Osteocyte (in vitro differentiated cells): ENCODE measurements at places on chromosomes 2 and 18. TPM values are rescaled to one million over a fixed set of nuclear protein-coding genes. Genes with fewer than 3 reads are reported as not detected.
A peak's percentile ranks its signal among the peaks of the same experiment; 100 is the strongest.

The BOLL gene
- not detected in 2 replicates for total RNA-seq

The NBAS gene
- 43.6 and 48.8 TPM in 2 replicates for total RNA-seq

The IGFBP2 gene
- 2,796 and 2,855 TPM in 2 replicates for total RNA-seq

The RAB6C gene
- not detected in 2 replicates for total RNA-seq

The LAMA1 gene
- total RNA-seq = 0.30 and 0.34 TPM in 2 replicates

The SAG gene
- not detected in 2 replicates for total RNA-seq

- no peaks in the 10 kb centered on the region for H3K36me3 ChIP-seq
- H3K4me3 ChIP-seq = no peak overlapping the region
- DNase-seq = no peak
- H3K27ac ChIP-seq = no peak overlapping the region
- H3K4me1 ChIP-seq = no peaks in the 10 kb centered on the region
These were observed 120.9 kb upstream of the DLX2 start for GRCh38 chr2:172223601-172224054.

GRCh38 chr2:43387092-43388062 lies 161.0 kb upstream of the ZFP36L2 start:
- H3K36me3 ChIP-seq = peaks cover 8% of the 10 kb centered on the region
- DNase-seq = no peak
- peaks cover 44% of the 10 kb centered on the region for H3K4me1 ChIP-seq
- no peak overlapping the region for H3K4me3 ChIP-seq
- no peaks in the 10 kb centered on the region for H3K27me3 ChIP-seq

DNA sequence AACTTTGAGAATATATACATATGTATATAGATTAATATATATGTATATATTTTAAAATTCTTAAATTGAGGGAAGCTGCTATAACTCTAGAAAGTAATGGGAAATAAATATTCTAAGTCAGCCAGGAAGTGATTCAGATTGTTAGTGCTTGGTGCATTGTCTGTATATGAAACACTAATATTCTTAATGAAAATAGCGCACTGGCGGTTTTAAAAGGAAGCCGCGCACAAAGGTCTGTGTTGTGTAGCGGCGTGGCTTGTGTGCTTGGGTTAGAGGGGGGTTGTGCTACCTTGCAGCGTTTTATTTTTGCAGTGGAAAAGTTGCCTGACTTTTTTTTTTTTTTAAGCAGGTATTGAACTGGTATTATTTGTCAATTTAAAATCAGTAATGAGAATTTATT lies 11.3 kb downstream of the TSHZ1 start:
- no peak overlapping the region for H3K4me3 ChIP-seq
- no peak overlapping the region for H3K27ac ChIP-seq
- H3K27me3 ChIP-seq = no peaks in the 10 kb centered on the region
- DNase-seq = no peak
- H3K36me3 ChIP-seq = no peaks in the 10 kb centered on the region

DNA sequence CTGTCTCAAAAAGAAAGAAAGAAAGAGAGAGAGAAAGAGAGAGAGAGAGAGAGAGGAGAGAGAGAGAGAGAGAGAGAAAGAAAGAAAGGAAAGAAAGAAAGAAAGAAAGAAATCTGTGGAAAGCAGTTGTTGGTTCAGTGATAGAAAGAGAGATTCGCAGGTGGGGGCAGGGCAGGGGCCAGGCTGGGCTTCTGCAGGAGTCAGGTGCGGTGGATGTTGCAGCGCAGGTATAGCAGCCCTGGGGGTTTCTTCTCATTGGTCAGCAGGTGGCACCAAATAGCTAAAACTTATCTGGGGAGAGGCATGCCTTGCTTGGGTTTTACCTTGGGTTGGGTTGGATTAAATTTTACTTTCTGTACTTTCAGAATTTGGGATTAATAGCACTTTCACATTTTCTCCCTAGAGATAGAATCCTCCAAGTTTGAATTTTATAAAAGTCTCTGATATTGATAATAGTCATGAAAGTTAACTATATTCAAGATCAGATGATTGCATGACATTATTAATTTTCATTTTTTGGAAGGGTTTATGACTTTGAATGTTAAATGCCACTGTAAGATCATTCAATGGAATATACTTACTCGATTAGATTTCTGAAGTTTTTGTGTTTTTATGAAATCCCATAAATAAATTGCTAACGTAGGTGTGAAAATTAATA lies 66.6 kb downstream of the SPTBN1 start:
- H3K27me3 ChIP-seq = no peaks in the 10 kb centered on the region
- no peak overlapping the region for H3K4me3 ChIP-seq
- no peak for DNase-seq
- H3K27ac ChIP-seq = peak overlapping the region; percentile 86

DNA sequence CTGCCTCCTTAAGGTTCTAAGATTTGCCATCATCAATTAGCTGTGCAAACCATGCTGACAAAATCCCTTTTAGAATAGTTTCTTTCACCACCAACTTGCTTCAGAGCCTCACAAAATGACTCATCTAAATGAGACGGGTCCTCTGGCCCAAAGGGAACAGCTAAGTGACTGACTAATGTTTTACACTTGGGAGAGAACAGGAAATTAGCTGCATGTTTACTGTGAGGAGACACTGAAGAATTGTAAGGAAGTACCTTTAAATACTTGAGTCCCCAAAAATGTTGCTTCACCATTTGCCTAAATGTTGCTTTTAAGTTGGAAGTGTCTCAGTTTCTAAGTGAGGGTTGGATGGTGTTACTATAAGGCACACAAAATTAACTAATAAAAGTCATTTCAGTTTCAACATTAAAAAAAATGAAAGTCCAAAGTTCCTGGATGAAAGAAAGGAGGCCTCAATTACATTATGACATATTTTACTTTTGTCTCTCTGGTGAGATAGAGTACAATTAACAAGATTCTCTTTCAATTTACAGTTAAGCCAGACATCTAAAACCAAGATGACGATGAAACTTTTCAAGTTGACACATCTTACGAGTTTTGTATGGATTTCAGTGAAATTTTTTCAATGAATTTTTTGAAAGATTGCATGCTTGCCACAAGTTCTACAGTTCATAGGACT lies 229.1 kb upstream of the FN1 start:
- H3K27ac ChIP-seq = peak overlapping the region; percentile 81
- H3K4me1 ChIP-seq = peaks cover 50% of the 10 kb centered on the region
- no peaks in the 10 kb centered on the region for H3K27me3 ChIP-seq
- H3K4me3 ChIP-seq = no peak overlapping the region
- DNase-seq = no peak
- H3K36me3 ChIP-seq = no peaks in the 10 kb centered on the region

DNA sequence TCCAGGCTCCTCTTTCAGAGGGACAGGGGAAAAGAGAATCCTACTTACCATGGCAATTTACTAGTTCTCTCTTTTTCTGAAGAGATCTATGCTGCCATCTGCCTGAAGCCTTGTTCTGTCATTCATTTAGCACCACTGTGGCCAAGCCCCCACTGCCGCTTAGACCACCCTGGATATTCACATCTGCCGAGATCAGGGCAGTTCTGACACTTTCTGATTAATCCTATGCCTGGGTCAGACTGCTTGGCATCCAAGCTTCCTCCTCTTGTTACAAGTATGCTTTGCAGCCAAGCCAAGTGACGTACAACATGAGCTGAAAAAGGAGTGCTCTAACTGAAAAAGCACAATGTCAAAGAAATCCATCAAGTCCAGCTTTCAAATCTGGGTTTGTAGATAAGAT lies 332.6 kb downstream of the SUCLG1 start:
- no peak overlapping the region for H3K27ac ChIP-seq
- H3K4me1 ChIP-seq = no peaks in the 10 kb centered on the region
- no peaks in the 10 kb centered on the region for H3K36me3 ChIP-seq
- DNase-seq = no peak
- H3K4me3 ChIP-seq = no peak overlapping the region

- peaks cover 16% of the 10 kb centered on the region for H3K36me3 ChIP-seq
- H3K4me3 ChIP-seq = no peak overlapping the region
- H3K27ac ChIP-seq = no peak overlapping the region
- peaks cover 58% of the 10 kb centered on the region for H3K4me1 ChIP-seq
These were observed 105.6 kb downstream of the SETBP1 start for GRCh38 chr18:44786257-44786656.

DNA sequence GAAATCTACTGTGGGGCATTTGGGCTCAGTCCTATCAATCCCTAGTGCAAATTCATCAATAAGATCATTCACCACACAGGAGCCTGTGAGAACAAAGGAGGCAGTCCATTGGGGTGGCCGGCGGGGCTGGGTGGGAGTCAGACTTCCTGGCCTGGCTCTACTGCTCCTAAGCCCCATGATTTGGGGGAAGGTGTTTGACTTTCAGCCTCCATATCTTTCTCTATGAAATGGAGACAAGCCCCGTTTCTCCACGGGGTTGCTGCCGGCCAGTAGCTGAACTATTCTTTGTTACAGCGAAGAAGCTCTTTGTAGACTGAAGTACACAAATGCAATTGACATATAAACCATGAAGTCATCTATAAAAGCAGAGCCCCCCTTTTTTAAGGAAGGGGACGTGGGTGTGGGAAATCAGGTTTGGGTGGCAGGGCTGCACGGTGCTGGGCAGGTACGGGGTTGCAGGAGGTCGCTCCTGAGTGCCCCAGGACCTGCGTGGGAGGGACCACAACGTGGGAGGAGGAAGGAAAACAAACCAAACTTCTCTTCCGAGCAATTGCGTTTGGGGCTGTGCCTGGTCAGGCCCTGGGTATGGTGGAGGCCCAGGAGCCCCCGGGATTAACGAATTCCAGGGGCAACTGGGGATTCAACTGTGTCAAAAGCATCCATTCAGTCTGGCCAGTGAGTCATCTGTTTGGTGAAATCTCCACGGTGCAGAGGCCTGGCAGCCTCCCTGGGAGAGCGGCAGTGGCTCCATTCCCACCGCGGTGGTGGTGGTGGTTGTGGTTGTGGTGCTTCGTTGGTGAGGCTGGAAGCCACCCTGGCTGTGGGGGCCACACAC lies 18.2 kb downstream of the FBLN7 start:
- H3K27me3 ChIP-seq = no peaks in the 10 kb centered on the region
- DNase-seq = no peak
- no peak overlapping the region for H3K4me3 ChIP-seq
- H3K36me3 ChIP-seq = peaks cover 1% of the 10 kb centered on the region
- H3K4me1 ChIP-seq = no peaks in the 10 kb centered on the region

GRCh38 chr18:60493066-60493465 lies 120.5 kb upstream of the MC4R start:
- no peak overlapping the region for H3K4me3 ChIP-seq
- H3K27ac ChIP-seq = no peak overlapping the region
- no peaks in the 10 kb centered on the region for H3K27me3 ChIP-seq
- no peaks in the 10 kb centered on the region for H3K36me3 ChIP-seq
- H3K4me1 ChIP-seq = no peaks in the 10 kb centered on the region

DNA sequence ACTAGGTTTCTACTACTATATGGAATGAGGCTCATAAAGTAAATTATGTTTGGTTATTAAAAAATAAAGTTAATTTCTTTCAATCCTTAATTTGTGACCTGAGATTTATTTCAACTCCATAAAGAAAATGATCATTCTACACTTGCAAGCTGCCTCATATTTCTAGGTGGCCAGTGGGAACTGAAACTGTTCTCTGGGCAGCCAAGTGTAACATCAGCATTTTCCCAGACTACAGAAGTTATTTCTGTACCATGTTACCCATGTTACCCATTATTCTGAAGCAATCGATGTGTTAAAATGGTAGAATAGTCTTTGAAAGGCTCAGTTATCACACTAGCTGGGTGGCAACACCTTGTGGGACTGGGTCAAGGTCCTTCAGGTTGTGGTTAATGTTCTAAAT lies 139.3 kb upstream of the FBXO11 start:
- H3K27ac ChIP-seq = no peak overlapping the region
- H3K36me3 ChIP-seq = no peaks in the 10 kb centered on the region
- peaks cover 5% of the 10 kb centered on the region for H3K27me3 ChIP-seq

GRCh38 chr2:116975608-116976007 lies 838.9 kb upstream of the DDX18 start:
- H3K27ac ChIP-seq = no peak overlapping the region
- H3K4me1 ChIP-seq = no peaks in the 10 kb centered on the region
- no peak for DNase-seq
- no peak overlapping the region for H3K4me3 ChIP-seq
- no peaks in the 10 kb centered on the region for H3K36me3 ChIP-seq

DNA sequence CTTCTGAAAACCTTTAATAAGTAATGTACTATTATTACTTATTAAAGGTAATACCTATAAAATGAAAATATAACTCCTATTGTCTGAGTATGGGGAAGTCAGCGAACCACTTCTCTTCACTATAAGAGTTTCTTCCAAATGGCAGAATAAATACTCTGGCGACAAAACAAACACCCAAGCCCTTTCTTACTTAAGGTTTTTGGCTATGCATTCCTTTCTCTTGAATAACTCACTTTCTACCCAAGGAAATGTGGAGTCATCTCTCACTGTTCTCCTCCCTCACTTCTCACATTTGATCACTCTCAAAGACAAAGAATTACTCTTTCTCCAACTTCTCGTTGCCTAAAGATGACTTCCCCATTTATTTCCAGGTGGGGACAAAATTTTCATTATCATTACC lies 816.8 kb upstream of the CRIM1 start:
- H3K27me3 ChIP-seq = peaks cover 8% of the 10 kb centered on the region
- no peak overlapping the region for H3K27ac ChIP-seq
- no peak overlapping the region for H3K4me3 ChIP-seq
- H3K4me1 ChIP-seq = peaks cover 3% of the 10 kb centered on the region
- DNase-seq = no peak

DNA sequence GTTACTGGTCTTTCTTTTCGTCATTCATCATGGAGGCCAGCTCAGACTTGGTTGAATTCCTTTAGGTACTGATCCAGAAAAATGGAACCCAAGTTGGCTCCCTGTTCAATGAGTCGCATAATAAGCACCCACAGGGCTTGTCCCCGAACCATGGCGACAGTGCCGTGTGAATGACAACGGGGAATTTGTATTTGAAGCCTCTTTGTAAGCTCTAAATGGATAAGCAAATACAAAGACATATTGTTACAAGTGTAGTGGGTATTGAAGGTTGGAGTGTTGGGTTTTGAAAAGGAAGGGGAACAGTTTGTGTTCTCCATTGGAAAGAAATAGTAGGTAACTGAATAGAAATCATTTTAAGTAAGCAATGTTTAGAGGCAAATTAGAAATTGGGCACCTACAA lies 288.9 kb downstream of the SLC4A3 start:
- no peaks in the 10 kb centered on the region for H3K27me3 ChIP-seq
- DNase-seq = no peak
- H3K27ac ChIP-seq = no peak overlapping the region
- no peak overlapping the region for H3K4me3 ChIP-seq
- peaks cover 11% of the 10 kb centered on the region for H3K4me1 ChIP-seq

- H3K4me1 ChIP-seq = no peaks in the 10 kb centered on the region
- H3K27ac ChIP-seq = no peak overlapping the region
- H3K4me3 ChIP-seq = no peak overlapping the region
- DNase-seq = no peak
- no peaks in the 10 kb centered on the region for H3K36me3 ChIP-seq
- peaks cover 52% of the 10 kb centered on the region for H3K27me3 ChIP-seq
These were observed 27.2 kb upstream of the C1D start for GRCh38 chr2:68089961-68090360.
